ENCODE measurements at places on chromosomes 12 and 14. TPM values are rescaled to one million over a fixed set of nuclear protein-coding genes. Genes with fewer than 3 reads are reported as not detected.
A peak's percentile ranks its signal among the peaks of the same experiment; 100 is the strongest.

DNA sequence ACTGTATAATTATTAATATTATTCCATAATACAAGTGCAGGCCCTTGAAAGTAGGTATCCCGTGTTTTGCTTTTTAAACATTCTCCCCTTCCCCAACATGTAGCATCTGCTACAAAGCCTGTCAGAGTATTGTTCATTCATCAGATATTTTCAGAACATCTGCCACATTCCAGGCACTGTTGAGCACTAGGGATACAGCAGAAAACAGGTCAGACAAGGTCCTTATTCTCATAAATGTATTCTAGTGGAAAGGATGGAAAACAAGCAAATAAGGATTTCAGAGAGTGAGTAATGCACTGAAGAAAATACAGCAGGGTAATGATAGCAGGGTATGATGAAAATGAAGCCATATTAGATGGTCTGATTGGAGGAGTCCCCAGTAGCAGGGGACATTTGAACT is 3.8 kb downstream of the ERP29 start:
- H3K27me3 ChIP-seq, result no peaks in the 10 kb centered on the region
- no peak for DNase-seq
- H3K4me3 ChIP-seq, result no peak overlapping the region
- peaks cover 32% of the 10 kb centered on the region for H3K36me3 ChIP-seq

- peaks cover 39% of the 10 kb centered on the region for H3K4me1 ChIP-seq
- H3K27me3 ChIP-seq, result no peaks in the 10 kb centered on the region
- H3K4me3 ChIP-seq, result no peak overlapping the region
- DNase-seq, result peak; percentile 38
- H3K27ac ChIP-seq, result peak overlapping the region; percentile 54
Observed at GRCh38 chr12:6613015-6613775, 6.0 kb upstream of the CHD4 start.

DNA sequence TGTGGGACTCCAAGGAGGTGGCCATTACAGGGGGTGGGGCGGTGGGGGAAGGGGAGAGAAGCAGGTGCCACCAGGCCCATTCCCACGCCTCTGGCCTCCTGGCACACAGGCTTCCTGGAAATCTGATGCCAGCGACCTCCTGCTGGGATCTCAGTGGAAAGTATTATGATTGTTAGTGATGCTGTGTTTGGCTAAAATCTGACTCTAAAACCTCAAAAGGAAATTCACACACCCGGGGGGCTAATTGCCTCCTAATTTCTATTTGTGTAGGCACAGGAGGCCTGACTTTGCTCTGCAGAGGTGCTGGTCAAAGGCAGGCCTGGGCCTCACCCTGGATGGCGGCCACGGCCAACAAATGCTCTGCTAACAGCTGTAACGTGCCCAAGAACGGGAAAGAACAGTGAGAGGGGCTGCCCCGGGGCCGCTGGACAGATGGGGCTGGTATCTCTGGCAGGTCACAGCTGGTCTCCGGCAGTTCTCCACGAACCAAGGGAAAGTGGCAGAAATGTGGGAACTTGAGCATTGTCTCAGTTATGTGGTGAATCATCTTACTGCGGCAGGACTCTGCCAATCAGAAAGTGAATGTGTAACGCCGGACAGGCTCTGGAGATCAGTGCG is 14.3 kb downstream of the FAM181A start:
- peaks cover 7% of the 10 kb centered on the region for H3K4me1 ChIP-seq
- DNase-seq, result no peak
- H3K27ac ChIP-seq, result no peak overlapping the region

NDRG2 gene
- total RNA-seq, result 8.4 TPM

KRT79 gene
- not detected for total RNA-seq

KERA gene
- not detected for total RNA-seq

PLXNC1 gene
- total RNA-seq, result 3.6 TPM

GRCh38 chr12:109131154-109132050 is 15.0 kb downstream of the ACACB start:
- H3K27ac ChIP-seq, result no peak overlapping the region
- H3K4me3 ChIP-seq, result no peak overlapping the region
- DNase-seq, result no peak
- H3K4me1 ChIP-seq, result no peaks in the 10 kb centered on the region
- no peaks in the 10 kb centered on the region for H3K27me3 ChIP-seq
- H3K36me3 ChIP-seq, result peaks cover 1% of the 10 kb centered on the region

DNA sequence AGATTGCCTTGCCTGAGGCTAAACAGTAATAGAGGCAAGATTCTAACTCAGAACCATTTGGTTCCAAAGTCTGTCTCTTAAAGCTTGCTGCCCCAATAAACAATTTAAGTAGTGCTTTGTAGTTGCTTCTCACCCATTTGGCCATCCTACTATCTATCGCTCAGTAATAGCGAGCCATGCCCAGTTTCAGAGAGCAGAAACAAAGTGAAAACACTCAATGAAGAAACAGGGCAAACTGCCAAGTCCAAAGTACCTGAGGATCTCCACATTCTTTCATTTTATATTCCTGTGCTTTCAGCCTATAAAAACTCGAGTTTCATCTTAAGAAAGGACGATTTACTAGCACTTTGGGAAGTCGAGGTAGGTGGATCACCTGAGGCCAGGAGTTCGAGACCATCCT is 103.3 kb upstream of the BBS10 start:
- no peak overlapping the region for H3K4me3 ChIP-seq
- peaks cover 14% of the 10 kb centered on the region for H3K36me3 ChIP-seq
- peaks cover 19% of the 10 kb centered on the region for H3K4me1 ChIP-seq
- DNase-seq, result no peak
- H3K27ac ChIP-seq, result no peak overlapping the region
- H3K27me3 ChIP-seq, result no peaks in the 10 kb centered on the region

DNA sequence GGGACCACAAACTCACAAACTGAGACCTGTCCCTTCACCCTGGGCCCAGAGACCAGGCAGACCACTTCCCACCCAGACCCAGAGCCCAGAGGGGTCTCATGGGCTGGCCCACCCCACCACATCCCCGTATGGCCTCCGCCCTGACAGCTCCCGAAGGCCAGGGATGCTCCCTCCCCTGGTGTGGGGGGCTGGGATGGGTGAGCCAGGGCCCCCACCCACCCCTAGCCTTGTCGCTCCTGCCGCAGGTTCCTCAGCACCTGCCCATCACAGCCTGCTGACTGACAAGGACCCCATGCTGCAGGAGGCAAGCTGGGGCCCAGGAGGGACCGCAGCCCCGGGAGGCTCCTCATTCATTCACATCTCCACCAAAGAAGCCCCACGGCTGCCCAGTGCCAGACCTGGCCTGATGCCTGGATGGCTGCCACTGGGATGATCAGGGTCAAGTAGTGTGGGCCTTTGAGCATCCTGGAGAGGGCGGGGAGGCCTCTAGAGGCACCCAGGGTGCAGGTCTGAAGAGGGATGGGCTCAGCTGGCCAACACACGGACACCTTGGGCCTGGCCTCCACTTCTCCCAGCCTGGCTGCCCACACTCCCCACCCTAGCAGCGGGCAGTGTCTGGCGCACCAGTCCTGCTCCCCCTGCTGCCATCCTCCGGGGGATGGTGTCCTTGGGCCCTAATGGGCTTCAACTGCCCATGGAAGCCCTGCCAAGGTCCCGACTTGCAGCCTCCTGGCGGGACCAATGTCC is 24.7 kb upstream of the GPR132 start:
- H3K27ac ChIP-seq, result no peak overlapping the region
- no peaks in the 10 kb centered on the region for H3K27me3 ChIP-seq
- peaks cover 15% of the 10 kb centered on the region for H3K4me1 ChIP-seq
- no peaks in the 10 kb centered on the region for H3K36me3 ChIP-seq
- no peak for DNase-seq
- H3K4me3 ChIP-seq, result no peak overlapping the region

GRCh38 chr12:120538281-120539156 is 4.4 kb downstream of the RNF10 start:
- peaks cover 26% of the 10 kb centered on the region for H3K36me3 ChIP-seq
- peaks cover 67% of the 10 kb centered on the region for H3K4me1 ChIP-seq
- H3K4me3 ChIP-seq, result peak overlapping the region; percentile 61
- peak overlapping the region; percentile 73 for H3K27ac ChIP-seq
- no peaks in the 10 kb centered on the region for H3K27me3 ChIP-seq
- DNase-seq, result no peak

DNA sequence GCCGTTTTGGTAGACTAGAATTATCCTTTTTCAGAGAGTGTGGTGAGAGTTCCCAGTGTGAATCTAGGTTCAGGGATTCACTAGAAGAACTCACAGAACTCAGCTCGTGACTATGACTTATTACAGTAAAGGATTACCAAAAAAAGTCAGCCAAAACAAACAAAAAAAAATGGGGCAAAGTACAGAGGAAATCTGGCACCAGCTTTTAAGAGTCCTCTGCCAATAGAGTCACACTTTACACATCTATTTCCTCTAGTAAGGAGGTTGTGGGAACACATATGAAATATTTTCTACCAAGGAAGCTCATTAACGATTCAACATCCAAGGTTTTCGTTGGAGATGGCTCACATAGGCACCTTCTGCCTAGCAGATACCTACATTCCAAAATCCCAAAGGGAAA is 28.2 kb downstream of the TSPAN19 start:
- DNase-seq, result no peak
- H3K36me3 ChIP-seq, result no peaks in the 10 kb centered on the region

PLEKHG7 gene
- total RNA-seq, result not detected

DNA sequence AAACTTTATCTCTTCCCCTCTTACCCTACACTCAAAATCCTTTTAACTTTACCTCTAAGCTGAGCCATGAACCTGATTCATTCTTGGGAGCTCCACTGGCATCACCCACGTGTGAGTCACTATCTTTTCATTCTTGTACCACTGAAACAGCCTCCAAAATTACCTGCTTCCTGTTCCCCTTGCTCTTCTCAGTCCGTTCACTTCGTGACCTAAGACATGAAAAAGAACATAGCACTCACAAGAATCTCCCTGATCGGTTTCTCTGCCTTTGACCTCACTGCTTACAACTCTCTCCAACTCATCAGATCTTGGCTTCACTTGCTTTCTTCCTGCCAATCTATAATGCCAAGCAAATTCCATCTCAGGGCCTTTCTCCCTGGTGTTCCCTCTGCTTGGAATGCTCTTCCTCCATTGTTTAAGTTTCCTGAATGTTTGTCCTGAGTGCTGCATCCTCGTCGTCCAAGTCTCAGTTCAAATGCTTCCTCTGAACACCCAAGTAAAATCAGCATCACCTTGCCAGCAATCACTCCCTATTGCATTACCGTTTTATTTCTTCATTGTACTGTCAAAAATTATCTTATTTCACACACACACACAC is 9.2 kb downstream of the GLIPR1 start:
- H3K4me3 ChIP-seq, result no peak overlapping the region
- peak overlapping the region; percentile 25 for H3K27ac ChIP-seq
- H3K36me3 ChIP-seq, result peaks cover 5% of the 10 kb centered on the region
- peak; percentile 62 for DNase-seq

- no peak for DNase-seq
- no peak overlapping the region for H3K4me3 ChIP-seq
- H3K27ac ChIP-seq, result no peak overlapping the region
- peaks cover 16% of the 10 kb centered on the region for H3K36me3 ChIP-seq
Observed at GRCh38 chr12:96220902-96221301, 26.7 kb downstream of the ELK3 start.

TMEM179 gene
- 0.17 TPM for total RNA-seq

GRCh38 chr12:26018926-26019325 is 60.4 kb downstream of the RASSF8 start:
- DNase-seq, result no peak
- H3K27ac ChIP-seq, result no peak overlapping the region
- H3K4me3 ChIP-seq, result no peak overlapping the region
- no peaks in the 10 kb centered on the region for H3K4me1 ChIP-seq
- H3K27me3 ChIP-seq, result peaks cover 2% of the 10 kb centered on the region

- H3K27me3 ChIP-seq, result peaks cover 14% of the 10 kb centered on the region
- H3K4me3 ChIP-seq, result no peak overlapping the region
- DNase-seq, result peak; percentile 8
- H3K4me1 ChIP-seq, result no peaks in the 10 kb centered on the region
- no peaks in the 10 kb centered on the region for H3K36me3 ChIP-seq
- H3K27ac ChIP-seq, result no peak overlapping the region
Observed at GRCh38 chr12:32918890-32919801, 22.6 kb upstream of the PKP2 start.

MGAT4C gene
- total RNA-seq, result not detected

- H3K27ac ChIP-seq, result no peak overlapping the region
- H3K27me3 ChIP-seq, result no peaks in the 10 kb centered on the region
- DNase-seq, result no peak
Observed at GRCh38 chr14:100762901-100763300, 36.2 kb downstream of the DLK1 start.

GRCh38 chr12:55664826-55665225 is 28.1 kb downstream of the OR10P1 start:
- H3K27me3 ChIP-seq, result no peaks in the 10 kb centered on the region
- DNase-seq, result no peak
- no peak overlapping the region for H3K4me3 ChIP-seq
- no peaks in the 10 kb centered on the region for H3K4me1 ChIP-seq
- no peaks in the 10 kb centered on the region for H3K36me3 ChIP-seq
- H3K27ac ChIP-seq, result no peak overlapping the region

- no peaks in the 10 kb centered on the region for H3K36me3 ChIP-seq
- H3K4me1 ChIP-seq, result no peaks in the 10 kb centered on the region
- no peaks in the 10 kb centered on the region for H3K27me3 ChIP-seq
- H3K27ac ChIP-seq, result no peak overlapping the region
- DNase-seq, result no peak
Observed at GRCh38 chr12:82765971-82766705, 79.4 kb downstream of the TMTC2 start.

DNA sequence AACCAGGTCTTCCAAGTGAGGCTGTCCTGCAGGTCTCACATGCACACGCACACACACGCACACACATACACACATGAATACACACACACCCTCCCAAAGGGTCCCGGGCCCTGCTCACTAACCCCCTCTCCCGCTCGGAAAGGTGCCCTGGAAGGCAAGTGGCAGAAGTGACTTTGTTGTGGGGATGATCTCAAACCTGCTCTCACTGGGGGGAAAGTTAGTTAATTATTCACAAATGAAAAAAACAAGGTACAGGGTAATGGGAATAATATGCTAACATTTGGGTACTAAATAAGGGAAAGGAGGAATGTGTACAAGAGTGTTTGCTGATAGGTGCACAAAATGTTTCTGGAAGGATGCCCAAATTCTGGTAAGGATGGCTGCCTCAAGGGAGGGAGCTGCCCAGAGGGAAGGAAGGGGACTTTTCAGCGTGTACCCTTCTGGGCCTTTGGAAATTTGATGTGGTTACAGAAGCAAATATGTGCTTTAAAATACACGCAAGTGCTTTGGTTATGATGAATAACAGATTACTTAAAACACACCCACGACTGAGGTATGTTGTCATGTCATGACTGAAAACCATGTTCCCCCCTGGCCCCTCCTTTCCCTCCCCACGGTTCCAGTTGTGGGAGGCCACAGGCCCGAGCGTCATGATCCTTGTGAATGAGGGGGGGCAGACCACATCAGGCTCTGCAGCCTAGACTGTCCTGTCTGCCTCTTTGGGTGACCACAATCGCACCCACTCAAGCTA is 43.3 kb upstream of the PLEKHG6 start:
- peak; percentile 55 for DNase-seq
- H3K4me3 ChIP-seq, result no peak overlapping the region
- peaks cover 6% of the 10 kb centered on the region for H3K4me1 ChIP-seq
- H3K27ac ChIP-seq, result no peak overlapping the region
- H3K27me3 ChIP-seq, result no peaks in the 10 kb centered on the region
- H3K36me3 ChIP-seq, result no peaks in the 10 kb centered on the region

- no peak overlapping the region for H3K27ac ChIP-seq
- peaks cover 17% of the 10 kb centered on the region for H3K27me3 ChIP-seq
- no peaks in the 10 kb centered on the region for H3K36me3 ChIP-seq
- no peaks in the 10 kb centered on the region for H3K4me1 ChIP-seq
- DNase-seq, result no peak
Observed at GRCh38 chr14:52080808-52081755, 12.2 kb upstream of the NID2 start.

C14orf180 gene
- total RNA-seq, result not detected

CLEC4C gene
- not detected for total RNA-seq

ACSS3 gene
- not detected for total RNA-seq

KRT86 gene
- not detected for total RNA-seq

PPTC7 gene
- total RNA-seq, result 43.2 TPM

Data from activated naive CD4-positive, alpha-beta T cell treated with anti-CD3 and anti-CD28 coated beads for 36 hours (primary cell).